Activated gamma-delta T cell (primary cell): ENCODE measurements at places on chromosomes 16 and 17.

DNA sequence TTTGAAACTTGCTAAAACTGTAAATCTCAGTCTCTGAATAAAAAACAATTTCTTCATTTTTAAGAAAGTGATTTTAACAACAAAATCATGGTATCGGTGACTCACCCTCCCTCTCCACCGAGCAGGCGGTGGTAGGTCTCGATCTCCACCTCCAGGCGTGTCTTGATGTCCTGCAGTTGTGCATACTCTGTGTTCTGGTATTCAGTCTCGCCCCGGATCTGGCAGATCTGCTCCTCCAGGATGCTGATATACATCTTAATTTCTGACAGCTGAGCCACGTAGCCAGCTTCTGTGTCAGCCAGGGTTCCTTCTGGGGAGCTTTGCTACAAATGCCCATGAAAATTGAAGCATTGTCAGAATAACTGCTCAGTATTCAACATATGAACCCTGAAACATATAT is 15.4 kb upstream of the KRT24 start:
- no peak for DNase-seq

DNA sequence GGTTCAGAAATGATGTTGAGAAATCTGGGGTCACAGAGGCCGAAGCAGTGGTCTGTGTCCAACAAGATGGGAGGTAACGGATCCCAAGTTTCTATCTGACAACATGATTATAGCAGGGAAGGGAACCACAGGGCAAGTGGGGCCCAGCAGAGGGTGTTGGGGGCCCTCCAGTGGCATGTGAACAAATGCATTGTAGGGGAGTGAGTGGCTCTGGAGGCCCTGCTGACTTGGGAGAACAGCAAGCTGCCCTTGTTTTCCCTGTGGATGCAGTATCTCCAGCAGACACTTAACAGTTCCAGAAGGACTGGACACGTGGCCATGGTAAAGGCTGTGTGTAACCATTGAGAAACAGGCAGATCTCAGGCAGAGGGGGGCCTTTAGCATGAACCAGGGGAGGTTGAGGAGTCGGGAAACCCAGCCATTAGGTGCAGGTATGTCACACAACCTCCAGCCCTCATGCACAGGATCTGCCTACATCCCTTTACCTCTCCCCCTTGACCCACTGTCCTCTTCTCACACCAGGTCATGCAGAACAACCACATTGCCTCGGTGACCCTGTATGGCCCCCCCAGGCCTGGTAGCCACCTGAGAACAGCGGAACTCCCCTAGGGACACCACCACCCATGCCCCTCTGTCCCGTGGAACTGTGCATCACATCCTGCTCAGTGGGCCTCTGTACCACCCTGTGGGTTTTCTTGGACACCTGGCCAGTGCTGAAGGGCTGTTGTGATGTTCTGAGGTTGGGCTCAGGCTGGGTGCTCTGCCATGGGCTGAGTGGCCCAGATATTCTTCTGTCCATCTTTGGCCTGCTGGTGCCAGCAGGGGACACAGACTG is 4.1 kb downstream of the B3GNT9 start:
- no peak for DNase-seq

- DNase-seq: no peak
Measured at GRCh38 chr17:77300016-77300686, 159.4 kb downstream of the SEC14L1 start.

DNA sequence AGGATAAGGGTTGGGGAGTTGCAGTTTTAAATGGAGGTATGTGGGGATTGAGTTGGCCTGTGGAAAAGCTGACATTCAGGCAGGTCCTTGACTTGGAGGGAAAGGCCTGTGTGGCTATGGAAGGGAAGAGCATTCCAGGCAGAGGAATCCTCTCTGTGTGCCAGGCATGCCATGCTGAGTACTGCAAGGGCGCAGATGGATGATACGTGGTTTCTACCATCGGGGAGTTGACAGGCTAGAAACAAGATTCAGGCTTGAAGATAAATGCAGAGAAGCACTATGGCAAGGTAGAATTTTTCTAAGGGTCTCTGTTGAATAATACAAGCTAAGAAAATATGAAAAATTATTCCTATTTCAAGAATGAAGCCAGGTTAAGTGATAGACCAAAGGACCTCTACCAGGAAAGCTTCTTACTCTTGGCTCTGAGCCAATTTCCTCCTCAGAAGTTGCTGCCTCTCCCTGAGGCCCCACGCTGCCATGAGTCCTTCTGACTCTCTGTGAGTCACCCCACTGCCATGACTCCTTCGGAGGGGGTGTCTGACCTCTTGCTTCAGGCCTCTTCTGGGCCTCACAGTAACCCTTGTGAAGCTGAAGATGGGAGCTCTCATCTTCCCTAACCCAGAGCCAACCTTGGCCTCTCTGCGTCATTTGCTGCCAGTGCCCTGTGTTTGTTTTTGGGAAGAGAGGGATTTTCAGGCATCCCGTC is 75.8 kb downstream of the WNT3 start:
- no peak for DNase-seq

- DNase-seq: no peak
Measured at GRCh38 chr16:30899794-30900193, 3.4 kb downstream of the CTF1 start.

- no peak for DNase-seq
Measured at GRCh38 chr17:74532115-74532514, 840 bp upstream of the CD300LB start.

DNA sequence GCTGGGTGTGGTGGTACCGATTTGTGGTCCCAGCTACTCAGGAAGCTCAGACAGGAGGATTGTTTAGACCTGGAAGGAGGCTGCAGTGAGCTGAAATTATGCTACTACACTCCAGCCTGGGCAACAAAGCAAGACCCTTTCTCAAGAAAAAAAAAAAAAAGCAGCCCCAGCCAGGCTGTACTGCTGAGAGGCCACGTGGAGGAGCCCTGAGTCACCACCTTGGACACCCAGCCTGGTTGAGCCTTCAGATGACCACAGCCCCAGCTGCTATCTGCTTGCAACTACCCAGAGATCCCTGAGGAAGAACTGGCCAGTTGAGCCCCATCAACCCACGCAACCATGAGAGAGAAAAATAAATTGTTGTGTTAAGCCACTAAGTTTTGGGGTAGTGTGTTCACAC is 23.6 kb upstream of the GPRC5C start:
- DNase-seq: no peak

DNA sequence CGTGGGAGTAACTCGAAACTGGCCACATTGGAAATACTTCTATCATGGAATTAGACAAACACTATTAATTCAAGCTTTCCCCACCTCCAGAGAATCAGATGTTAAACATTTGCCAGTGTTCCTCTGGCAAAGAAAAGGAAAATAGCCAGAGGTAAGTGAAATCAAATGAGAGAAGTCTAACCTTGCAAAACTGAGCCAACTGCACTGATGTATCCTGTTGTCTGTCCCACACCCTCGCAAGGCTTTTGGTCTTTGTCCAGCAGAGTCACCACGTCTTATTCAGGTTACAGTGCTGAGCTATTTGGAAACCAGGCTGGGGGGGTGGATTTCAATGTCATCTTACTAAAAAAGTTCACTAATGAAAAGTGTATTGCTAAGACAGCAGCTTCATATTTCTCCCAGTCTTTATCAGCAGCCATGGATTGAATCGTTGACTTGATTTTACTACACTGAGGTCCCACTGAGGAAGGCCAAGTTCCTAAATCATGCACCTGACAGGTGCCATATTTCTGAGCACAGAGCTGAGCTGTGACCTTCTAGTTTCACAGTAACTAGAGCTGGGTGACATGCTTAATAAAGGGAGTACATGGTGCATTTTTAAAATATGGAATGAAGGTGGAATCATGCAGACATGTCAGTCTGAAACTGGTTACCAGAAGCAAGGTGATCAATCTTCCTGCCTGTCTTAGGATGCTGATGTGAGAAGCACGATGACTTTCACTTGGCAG is 85.2 kb upstream of the HSBP1 start:
- DNase-seq: no peak

GRCh38 chr17:73365906-73366623 is 54.3 kb upstream of the CDC42EP4 start:
- DNase-seq: no peak

DNA sequence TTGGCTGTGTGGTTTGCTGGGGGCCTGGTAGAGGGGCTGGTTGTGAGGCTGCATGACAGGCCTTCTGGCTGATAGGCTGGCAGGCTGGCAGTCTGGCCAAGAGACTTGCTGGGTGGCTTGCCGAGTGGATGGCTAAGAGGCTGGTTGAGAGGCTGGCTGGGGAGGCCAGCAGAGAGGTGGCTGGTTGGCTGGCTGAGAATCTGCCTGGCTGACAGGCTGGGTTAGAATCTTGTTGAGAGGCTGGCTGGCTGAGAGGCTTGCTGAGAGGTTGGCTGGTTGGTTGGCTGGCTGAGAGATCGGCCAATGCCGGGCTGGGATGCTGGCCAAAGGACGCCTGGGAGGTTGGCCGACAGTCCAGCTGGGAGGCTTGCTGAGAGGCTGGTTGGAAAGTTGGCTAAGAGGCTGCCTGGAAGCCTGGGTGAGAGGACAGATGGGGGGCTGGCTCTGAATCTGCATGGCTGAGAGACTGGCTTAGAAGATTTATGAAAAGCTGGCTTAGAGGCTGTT is 35.9 kb upstream of the ACSM2B start:
- no peak for DNase-seq

DNA sequence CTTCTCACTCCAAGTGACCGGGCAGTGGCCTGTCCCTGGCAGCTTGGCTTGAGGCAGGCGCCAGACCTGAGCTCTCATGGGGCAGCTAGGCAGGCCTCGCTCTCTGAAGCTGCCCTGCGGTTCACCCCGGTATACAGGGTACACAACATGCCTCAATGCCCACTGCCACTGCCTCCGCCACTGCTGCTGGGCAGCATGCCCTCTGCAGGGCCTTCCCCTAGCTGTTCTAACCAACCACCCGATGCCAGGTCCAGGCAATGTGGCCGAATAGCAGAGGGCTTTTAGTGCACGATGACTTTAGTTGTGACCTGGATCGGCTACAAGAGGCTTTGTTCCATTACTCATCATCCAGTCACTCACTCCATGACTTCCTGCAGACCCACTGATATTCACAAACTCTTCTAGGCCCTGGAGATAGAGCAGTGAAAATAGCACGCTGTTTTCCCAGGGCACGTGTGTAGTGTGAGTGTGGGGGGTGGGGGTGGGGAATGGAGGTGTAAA is 19.7 kb downstream of the CDC42EP4 start:
- no peak for DNase-seq

- no peak for DNase-seq
Measured at GRCh38 chr17:16652847-16653366, 743 bp downstream of the ZNF624 start.

GRCh38 chr16:15482068-15482747 is 47.8 kb downstream of the BMERB1 start:
- DNase-seq: no peak

DNA sequence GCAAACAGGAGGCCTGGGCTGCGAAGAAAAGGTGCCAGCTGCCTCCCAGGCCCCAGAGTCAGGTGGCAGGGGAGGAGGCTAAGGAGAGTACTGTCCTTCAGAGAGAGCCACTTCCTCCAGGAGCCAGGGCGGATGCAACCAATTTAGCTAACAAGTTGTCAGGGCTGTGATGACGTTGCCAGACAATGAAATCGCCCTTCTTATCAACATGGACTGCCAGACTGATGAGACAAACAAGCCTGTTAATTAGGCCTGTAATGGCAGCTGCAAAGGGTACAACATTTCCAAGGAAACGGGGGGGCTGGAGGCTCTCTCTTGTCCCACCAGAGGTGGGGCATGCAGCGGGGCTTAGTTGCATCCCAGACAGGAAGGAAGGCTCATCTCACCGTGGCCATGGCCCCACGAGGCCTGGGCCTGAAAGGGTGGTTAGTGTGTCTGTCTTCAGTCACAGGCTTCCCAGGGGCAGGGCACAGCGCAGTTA is 111.8 kb downstream of the SDK2 start:
- no peak for DNase-seq

- DNase-seq: no peak
Measured at GRCh38 chr16:29303520-29303919, 103.0 kb downstream of the NPIPB11 start.

DNA sequence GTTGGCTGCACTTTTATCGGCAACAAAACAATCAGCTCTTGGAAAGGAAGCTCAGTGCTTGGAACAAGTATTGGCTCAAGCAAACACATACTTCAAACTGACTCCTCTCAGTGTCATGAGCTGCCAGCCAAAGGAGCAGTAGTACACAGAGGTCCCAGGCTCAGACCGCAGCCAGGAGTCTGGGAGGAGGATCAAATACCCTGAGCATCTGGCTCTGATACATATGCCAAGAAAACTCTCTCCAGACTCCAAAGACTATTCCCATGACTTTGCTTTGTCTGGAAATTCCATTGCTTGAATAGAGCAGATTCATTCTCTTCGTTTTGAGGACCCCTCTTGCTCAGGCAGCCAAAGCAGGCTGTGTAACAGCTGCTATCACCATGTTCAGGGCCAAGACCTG is 501.6 kb upstream of the PSMD7 start:
- no peak for DNase-seq

GRCh38 chr16:57946181-57946801 is 24.6 kb downstream of the CNGB1 start:
- DNase-seq: no peak

- no peak for DNase-seq
Measured at GRCh38 chr16:12486386-12486785, 317.3 kb downstream of the CPPED1 start.

GRCh38 chr17:64572682-64573154 is 65.9 kb downstream of the CEP95 start:
- no peak for DNase-seq

DNA sequence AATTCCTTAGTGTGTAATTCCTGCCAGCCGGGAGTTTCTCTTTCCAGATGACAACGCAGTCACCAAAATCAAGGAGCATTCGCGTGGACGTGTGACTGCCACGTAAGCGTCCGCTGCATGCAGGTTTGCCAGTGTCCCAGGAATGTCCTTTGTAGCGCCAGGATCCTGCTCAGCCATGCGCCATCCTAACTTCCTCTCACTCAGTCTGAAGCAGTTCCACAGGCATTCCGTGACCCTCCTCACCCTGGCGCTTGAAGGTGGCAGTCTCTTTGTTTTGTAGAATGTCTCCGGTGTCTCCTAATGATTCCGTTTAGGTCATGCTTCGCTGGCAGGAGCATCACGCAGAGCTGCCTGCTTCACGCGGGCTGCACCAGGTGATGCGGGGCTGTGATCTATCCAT is 88.6 kb downstream of the RPTOR start:
- DNase-seq: no peak

- no peak for DNase-seq
Measured at GRCh38 chr17:80937462-80938381, 53.9 kb upstream of the CHMP6 start.

- no peak for DNase-seq
Measured at GRCh38 chr17:68878226-68878885, 76.8 kb downstream of the ABCA8 start.

GRCh38 chr16:65576631-65577030 is 454.8 kb upstream of the CDH11 start:
- DNase-seq: no peak
